ENCODE measurements at places on chromosomes 1 and 21. TPM values are rescaled to one million over a fixed set of nuclear protein-coding genes. Genes with fewer than 3 reads are reported as not detected.

DNA sequence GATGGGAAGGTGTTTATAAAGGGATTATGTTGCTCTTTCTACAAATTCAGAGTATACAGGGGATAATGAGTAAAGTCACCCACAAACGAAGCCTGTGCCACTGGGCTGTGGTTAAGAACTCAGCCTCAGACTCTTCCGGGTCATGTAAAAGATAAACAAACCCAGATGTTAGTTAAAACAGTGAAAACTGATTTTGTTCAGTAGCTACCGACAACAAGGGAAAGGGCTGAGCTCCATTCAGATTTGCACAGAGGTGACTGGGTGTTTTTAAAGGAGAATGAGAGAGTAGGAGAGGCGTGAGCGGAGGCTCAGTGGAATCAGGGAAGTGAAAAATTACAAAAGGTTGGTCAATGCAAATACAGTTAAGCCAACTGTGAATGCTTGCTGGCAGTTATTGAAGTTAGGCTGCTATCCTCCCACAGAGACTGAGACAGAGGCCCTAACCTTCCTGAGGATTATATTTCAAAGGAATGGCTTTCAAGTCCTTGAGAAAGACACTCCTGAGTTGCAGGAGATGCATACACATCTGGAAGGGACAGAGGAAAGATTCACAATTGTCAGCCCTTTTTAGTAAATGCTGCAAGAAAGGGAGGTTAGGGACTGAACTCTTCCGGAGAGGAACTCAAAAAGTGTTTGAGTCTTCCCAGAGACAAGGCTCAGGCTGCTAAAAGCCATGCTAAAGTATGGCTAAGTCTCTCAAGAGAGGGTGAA lies 29.9 kb upstream of the SAMD13 start:
- peaks cover 7% of the 10 kb centered on the region for H3K4me1 ChIP-seq
- H3K4me3 ChIP-seq: no peak overlapping the region
- peak; percentile 28 for DNase-seq
- H3K36me3 ChIP-seq: no peaks in the 10 kb centered on the region

GRCh38 chr1:214362188-214362882 lies 81.4 kb downstream of the SMYD2 start:
- no peak overlapping the region for H3K4me3 ChIP-seq
- no peak for DNase-seq
- H3K27me3 ChIP-seq: no peaks in the 10 kb centered on the region
- no peak overlapping the region for H3K27ac ChIP-seq
- no peaks in the 10 kb centered on the region for H3K4me1 ChIP-seq
- peaks cover 77% of the 10 kb centered on the region for H3K36me3 ChIP-seq

DNA sequence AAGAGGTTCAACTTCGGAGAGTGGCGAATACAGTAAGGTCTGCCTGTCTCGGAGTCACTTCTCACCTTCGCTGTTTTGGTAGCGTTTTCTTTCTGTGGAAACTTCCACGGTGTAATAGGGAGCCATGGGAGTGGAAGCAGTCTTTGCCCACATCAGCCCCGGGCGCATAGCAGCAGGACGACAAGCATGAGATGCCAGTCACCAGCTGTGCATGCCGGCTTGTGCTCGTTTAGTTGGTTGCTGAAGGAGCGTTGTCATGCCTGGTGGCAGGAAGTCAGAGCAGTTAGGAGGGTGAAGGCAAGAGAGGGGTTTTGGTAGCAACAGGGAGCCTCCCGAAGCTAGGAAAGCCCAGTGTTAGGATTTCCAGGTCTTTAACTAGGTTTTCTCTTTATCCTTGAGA lies 58.8 kb downstream of the MRPS6 start:
- DNase-seq: no peak
- no peaks in the 10 kb centered on the region for H3K27me3 ChIP-seq
- H3K4me3 ChIP-seq: no peak overlapping the region
- H3K4me1 ChIP-seq: peaks cover 24% of the 10 kb centered on the region

DNA sequence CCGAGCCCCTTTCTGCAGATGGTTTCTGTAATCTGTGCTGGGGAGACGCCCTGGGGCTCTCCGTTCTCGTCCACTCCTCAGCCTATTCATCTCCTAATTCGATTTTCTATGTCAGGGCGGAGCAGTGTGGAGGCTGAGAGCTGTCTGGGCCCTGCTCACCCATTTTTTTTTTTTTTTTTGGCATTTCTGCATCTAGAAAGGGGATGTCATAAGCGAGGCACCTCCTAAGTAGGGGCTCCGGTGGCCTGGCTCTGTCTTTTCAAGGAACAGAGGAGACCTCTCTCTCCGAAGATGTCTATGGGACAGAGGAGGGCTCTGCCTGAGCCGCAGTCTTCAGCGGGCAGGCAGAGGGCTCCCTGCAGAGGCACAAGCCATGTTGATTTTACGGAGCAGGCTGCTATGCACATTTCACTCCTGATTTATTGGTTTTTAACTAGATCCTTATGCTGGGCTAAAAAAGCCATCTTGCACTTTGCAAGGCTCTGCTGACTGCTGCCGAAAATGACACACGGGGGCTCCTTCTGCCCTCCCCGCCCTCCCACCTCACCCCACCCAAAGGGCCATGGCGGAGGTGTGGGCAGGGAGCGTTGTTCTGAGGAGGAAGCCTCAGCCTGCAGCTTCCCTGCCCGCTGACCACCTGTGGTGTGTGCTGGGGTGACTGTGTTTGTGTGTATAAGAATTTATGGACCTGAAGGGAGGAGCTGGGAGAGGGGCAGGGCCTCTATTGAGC lies 71.0 kb downstream of the FOXD2 start:
- H3K27ac ChIP-seq: no peak overlapping the region
- peaks cover 4% of the 10 kb centered on the region for H3K27me3 ChIP-seq
- H3K4me1 ChIP-seq: peaks cover 10% of the 10 kb centered on the region

DNA sequence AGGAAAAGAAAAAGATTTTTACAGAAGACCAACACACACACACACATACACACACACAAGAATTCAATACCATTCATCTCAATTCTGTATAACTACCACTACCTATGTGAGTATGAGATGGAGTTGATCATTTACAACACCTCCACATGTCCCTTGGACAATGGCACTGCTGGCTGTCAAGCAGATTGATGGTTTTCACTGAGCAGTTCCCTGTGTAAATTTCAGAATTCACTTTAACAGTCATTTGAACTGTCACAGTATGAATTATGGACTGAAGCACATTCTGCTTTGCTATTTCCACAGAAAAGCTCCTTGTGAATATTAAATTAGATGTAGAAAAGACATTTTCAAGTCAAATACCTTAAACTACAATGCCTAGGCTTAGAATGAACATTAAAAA lies 14.3 kb downstream of the KCNT2 start:
- no peaks in the 10 kb centered on the region for H3K27me3 ChIP-seq
- H3K4me3 ChIP-seq: no peak overlapping the region
- H3K36me3 ChIP-seq: no peaks in the 10 kb centered on the region
- H3K4me1 ChIP-seq: no peaks in the 10 kb centered on the region
- H3K27ac ChIP-seq: no peak overlapping the region

DNA sequence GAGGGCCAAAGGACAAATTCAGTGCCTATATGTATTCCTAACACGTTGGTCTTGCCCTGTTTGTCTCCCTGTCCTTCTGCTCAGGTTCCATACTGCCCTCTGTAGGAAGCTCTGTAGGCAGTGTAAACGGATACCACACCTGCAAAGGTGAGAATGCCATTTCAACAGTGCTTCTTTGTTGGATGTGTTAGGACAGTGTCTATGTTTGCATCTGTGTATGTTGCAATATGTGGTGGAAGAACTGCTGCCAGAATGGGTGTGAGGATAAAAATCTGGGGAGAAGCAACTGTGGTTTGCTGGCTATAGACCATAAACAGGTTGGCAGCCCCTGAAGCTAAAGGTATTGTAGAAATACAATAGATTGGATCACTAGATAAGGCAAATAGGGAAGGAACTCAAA lies 113.1 kb upstream of the BMP8A start:
- no peak for DNase-seq
- no peak overlapping the region for H3K27ac ChIP-seq
- H3K36me3 ChIP-seq: peaks cover 75% of the 10 kb centered on the region
- no peak overlapping the region for H3K4me3 ChIP-seq

DNA sequence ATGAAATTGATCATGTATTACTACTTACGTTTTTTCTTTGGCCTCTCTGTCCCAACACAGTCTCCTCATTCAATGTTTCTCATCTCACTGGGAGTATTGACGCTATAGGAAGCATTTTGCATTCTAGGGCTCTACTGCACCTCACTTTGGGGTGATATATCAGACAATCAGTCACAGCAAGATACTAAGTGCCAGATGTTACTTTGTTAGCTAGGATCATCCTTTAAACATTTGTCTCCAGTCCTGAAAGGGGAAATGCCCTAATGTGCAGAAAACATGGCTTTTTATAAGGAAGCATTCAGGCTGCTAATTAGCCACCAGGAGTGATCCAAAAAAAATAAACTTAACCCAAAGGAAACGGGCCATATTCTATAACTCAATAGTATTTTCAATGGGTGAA lies 409.1 kb downstream of the RWDD3 start:
- H3K4me3 ChIP-seq: no peak overlapping the region
- no peak overlapping the region for H3K27ac ChIP-seq
- no peaks in the 10 kb centered on the region for H3K36me3 ChIP-seq
- H3K27me3 ChIP-seq: no peaks in the 10 kb centered on the region
- no peak for DNase-seq

DNA sequence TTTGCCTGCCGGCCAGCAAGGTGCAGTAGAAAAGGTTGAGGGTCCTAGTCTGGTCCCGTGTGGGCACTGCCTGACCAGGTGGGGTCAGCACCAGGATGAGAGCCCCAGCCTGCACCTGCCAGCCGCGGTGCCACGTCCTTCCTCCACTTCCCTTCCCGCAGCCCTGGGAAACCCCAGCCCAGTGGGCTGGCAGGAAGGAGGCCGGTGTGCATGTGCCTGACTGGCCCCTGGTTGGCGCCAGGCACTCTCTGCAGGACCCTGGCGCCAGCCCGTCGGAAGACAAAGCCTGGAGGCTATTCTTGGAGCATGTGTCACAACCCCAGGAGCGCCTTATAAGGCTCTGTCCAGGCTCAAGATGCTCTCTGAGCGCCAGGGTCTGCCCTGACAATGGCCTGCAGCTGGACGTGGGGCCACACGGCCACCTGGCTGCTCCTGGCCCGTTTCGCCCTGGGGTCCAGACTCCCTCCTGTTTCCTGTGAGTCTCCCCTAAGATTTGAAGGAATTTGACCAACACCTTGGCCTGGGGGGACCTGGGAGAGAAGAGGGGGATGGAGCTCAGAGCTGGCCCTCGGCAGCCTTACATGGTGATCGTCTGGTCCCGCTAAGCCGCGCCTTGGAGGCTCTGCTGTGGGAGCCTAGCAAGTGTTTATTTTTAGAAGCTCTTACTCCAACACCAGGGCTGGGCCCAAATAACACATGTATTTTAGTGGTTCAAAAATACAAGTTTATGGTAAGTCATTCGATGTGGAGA lies 31.9 kb upstream of the POFUT2 start:
- peak; percentile 98 for DNase-seq
- H3K36me3 ChIP-seq: peaks cover 5% of the 10 kb centered on the region
- no peaks in the 10 kb centered on the region for H3K27me3 ChIP-seq
- H3K4me3 ChIP-seq: no peak overlapping the region
- H3K27ac ChIP-seq: peak overlapping the region; percentile 96
- H3K4me1 ChIP-seq: peaks cover 79% of the 10 kb centered on the region

- H3K4me1 ChIP-seq: peaks cover 13% of the 10 kb centered on the region
- no peaks in the 10 kb centered on the region for H3K36me3 ChIP-seq
- no peak for DNase-seq
- no peaks in the 10 kb centered on the region for H3K27me3 ChIP-seq
Measured at GRCh38 chr1:227227761-227228160, 90.5 kb downstream of the CDC42BPA start.

DNA sequence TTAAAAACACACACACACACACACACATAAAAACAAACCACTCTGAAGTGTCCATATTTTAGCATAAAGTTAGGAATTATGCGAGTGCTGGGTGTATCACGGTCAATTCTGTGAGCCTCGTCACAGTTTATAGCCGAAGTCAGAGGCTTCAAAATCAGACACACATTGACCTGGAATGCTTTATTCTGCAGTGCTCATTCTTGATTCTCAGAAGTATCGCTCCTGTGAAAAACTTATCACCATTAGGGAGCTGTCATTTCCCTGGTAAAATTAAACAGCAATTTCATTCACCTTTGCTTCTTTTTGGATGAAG lies 8.7 kb upstream of the IRF2BP2 start:
- peak; percentile 84 for DNase-seq
- peaks cover 86% of the 10 kb centered on the region for H3K4me1 ChIP-seq
- H3K27me3 ChIP-seq: no peaks in the 10 kb centered on the region
- H3K4me3 ChIP-seq: no peak overlapping the region

DNA sequence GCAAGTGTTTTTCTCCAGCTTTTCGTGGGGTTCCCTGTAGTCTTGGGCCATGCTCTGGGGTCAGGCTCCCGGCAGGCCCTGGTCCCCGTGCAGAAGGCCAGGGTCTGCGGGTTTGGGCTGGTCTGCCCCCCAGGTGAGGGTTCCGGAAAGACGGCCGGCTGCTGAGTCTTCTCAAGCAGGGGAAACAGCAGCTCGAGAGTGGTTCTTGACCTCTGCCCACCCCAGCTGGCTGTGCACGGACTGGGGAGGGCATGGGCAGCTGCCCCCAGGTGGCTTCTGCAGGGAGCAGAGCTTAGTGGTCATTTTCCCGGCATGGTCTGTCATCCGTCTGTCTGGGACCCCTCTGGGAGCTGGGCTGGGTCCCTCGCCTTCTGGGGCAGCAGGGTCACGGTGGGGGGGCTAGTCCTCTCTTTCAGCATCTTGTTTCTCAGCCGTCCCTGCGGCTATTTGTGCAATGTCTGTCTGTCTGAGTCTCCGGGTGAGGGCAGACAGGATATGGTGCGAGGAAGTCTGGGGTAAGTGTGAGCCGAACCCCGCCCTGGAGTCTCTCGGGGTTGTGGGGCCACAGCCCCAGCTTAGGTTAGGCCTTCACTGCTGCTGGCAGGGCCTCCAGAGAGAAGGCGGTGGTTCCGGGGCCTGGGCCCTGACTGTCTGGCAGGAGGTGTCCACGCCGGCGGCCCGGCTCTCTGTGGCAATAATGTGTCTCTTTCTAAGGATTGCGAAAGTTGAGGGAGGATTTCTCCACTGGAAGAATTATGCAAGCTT lies 6.1 kb downstream of the SKI start:
- H3K4me1 ChIP-seq: peaks cover 43% of the 10 kb centered on the region
- H3K27me3 ChIP-seq: no peaks in the 10 kb centered on the region
- peaks cover 54% of the 10 kb centered on the region for H3K36me3 ChIP-seq
- DNase-seq: no peak
- H3K4me3 ChIP-seq: no peak overlapping the region

DNA sequence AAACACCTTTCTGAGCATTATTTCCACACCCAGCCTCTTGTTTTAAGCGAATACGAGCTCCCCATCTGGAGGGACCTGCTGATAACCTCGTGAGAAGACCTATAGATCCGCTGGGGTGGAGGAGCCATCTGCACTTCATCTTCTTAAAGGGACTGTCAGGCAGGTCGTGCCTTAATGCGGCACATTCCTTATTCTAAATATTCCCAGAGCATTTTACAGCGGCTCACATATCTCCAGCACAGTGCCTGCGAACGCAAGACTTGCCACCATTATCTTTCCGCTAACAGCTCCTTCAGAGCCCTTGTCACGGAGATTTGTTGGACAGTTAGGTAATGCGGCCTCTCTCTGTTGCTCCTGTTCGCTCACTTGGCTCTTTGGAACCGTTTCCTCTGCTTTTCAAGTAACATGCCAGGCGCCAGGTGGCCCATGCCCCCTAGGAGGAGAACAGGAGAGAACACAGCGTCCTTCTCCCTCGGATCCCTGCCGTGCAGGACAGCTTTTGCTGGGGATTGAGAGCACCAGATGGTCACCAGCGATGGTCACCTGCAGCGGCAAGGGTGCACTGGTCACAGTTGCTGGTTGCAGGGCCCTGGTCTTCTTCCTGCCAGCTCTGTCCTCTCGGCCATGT lies 162.4 kb downstream of the PGBD5 start:
- H3K27ac ChIP-seq: no peak overlapping the region
- no peaks in the 10 kb centered on the region for H3K27me3 ChIP-seq
- peak; percentile 22 for DNase-seq

The OR13G1 gene
- total RNA-seq: not detected

The HRNR gene
- total RNA-seq: not detected

The SAMSN1 gene
- not detected for total RNA-seq

The CTSS gene
- 13.4 TPM for total RNA-seq
